NCI-H446 (cell line): ENCODE measurements at places on chromosomes 6 and 20.

DNA sequence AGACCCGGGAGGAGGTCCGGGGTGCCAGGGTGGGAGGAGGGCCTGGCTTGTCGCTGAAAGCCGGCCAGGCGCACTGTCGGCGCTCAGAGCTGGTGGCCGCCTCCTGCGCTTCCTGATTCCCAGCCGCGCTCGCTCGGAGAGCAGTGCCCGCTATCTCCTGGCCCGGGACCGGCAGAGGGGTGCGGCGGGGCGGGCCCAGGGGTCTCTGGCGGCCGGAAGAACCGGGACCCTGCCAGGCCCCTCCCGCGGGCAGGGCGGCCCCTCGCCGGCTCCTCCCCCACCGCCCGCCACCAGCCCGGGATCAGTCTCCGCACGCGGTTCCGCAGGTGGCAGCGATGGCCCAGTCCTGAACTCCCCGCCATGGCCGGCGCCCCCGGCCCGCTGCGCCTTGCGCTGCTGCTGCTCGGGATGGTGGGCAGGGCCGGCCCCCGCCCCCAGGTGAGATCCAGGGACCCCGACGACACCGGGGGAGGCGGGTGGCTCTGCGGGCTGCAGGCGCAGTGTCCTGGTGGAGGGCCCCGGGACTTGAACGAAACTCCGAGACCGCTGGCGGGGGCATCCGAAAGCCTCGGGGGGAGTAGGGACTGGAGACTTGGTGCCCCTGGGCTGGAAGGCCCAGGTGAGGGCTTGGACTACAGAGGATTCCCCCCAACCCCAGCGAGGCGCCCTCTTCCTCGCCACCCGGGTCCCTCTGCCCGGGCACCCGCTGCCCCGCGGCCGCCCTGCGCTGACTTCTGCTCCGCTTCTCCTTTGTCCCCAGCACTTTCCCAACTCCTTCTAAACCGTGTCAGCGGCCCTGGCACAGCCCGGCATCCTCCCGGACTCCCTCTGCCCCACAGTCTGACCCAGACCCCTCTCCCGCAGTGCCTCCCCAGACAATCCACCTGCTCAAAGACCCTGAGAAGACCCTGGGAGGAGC, at the start of gene GLP1R:
TSS of gene GLP1R (plus strand) at position 301 of the 919 bp plus-strand sequence. CDS start at position 361, 60 bp downstream.
- DNase-seq, result no peak

- no peak for DNase-seq
Observed at GRCh38 chr6:7234547-7234946, 78.5 kb downstream of the SSR1 start.

GRCh38 chr6:120805276-120805675, 529.0 kb downstream of the TBC1D32 start:
- no peak for DNase-seq

GRCh38 chr20:48159145-48160008, 374.1 kb upstream of the SULF2 start:
- no peak for DNase-seq

- DNase-seq, result no peak
Observed at GRCh38 chr20:37007898-37008649, 56.6 kb upstream of the SAMHD1 start.

DNA sequence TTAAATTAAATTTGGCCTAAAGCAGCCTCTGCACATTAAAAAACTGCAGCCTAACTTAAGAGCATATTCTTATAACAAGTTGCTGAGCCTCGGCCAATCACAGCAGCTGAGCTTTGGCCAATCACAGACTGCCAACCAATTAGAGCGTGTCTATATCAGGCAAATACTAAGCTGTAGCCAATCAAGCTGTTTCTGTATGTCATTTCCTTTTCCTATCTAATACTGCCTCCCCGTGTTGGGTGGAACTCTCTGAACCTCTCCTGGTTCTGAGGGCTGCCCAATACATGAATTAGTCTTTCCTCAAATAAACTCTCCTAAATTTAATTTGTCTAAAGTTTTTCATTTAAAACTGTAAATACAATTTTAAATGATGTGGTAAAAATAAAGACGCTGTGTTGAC, 3.9 kb upstream of the TMEM244 start:
- DNase-seq, result no peak

DNA sequence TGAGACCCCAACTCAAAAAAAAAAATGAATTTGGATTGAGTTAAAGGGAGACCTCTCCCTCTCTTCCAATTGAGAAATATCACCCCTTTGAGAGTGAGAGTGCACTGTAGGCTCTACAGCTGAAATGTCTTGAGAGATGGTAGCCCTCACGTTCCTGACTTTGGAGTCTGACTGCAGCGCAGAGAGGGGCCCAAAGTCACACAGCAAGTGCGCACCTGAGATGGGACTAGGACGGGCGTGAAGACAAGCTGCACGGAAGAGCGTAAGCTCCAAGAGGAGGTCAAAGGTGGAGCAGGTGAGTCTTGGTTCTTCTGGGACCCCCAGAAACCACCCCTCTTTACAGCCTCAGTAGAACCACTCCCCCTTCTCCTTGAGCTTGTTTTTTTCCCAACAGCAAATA, 643 bp downstream of the SLA2 start:
- no peak for DNase-seq

- no peak for DNase-seq
Observed at GRCh38 chr6:54903884-54904283, 57.3 kb downstream of the FAM83B start.

- DNase-seq, result peak; percentile 85
Observed at GRCh38 chr20:47252879-47253307, 103.6 kb downstream of the ZMYND8 start.

DNA sequence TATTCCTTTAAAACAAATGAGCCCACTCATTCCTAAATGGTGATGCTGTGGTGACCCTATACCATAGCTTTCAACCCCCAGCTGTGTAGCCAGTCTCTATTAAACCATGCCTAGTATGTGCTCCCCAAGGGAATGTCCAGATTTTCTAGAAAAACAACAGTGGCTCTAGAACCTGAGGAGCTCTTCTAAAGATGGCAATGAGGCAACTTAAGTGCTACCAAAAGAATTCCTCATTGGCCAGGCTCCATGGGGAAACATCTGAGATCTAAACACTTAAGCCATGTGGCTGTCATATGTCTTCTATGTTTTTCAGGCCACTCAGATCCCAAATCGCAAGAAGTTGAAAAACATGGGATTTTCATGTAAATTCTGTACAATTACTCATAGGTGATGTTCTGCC, 191.0 kb downstream of the TPBG start:
- DNase-seq, result no peak

GRCh38 chr20:40156600-40157317, 532.3 kb downstream of the MAFB start:
- DNase-seq, result no peak

DNA sequence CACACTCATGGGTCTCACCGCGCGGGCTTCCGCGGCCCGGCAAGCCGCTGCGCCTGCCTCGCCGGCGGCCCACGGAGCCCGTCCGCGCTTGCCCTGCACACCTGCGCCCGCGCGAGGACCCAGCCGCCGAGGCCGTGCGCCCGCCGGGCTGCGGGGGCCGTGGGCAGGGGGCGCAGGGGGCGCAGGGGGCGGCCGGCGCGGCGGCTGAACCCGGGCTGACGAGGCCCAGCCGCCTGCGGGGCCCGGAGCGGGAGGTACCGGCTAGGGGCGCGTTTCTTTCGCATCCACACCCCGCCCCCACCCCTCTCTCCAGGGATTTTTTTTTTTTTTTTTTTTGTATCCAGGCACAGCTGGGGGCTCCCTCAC, 43.8 kb upstream of the OSTM1 start:
- DNase-seq, result no peak

GRCh38 chr20:50588034-50588736, 78.0 kb downstream of the PTPN1 start:
- peak; percentile 57 for DNase-seq

DNA sequence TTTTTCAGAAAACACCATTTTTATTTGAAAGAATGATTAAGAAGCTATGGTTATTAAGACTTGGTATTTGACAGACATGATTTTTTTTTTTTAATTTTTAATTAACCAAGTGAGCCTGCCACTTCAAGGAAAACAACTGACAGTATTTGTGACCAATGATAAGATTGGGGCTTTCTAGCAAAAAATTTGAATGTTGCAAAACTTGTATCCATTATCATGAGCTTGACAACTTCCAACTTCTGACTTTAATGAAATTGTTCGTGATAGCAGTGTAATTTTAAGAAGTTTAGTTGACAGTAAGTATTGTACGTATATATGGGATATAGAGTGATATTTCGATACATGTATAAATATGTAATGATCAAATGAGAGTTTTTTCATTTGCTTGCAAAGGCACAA, 21.6 kb upstream of the POM121L2 start:
- no peak for DNase-seq

DNA sequence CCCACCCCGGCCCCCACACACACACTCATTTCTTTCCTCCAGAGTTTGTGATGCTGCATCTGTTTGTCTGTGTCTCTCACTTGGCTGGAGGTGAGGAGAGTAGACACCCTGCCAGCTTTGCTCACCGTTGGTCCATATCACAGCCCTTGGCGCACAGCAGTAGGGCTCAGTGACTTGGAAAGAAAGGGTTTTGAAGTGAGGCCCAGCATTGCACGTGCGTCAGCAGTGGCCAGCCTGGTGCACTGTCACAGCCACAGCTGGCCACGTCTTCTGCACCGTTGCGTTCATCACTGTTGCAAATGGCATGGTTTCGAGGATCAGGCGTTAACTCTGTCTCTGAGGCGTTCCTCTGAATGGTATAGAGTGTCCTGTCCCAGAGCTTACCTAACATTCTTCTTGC, 3.7 kb downstream of the WFDC5 start:
- DNase-seq, result peak; percentile 50

GRCh38 chr6:133315811-133316210, 74.7 kb downstream of the EYA4 start:
- DNase-seq, result no peak

- peak; percentile 51 for DNase-seq
Observed at GRCh38 chr6:52416629-52417151, 3.5 kb upstream of the EFHC1 start.

DNA sequence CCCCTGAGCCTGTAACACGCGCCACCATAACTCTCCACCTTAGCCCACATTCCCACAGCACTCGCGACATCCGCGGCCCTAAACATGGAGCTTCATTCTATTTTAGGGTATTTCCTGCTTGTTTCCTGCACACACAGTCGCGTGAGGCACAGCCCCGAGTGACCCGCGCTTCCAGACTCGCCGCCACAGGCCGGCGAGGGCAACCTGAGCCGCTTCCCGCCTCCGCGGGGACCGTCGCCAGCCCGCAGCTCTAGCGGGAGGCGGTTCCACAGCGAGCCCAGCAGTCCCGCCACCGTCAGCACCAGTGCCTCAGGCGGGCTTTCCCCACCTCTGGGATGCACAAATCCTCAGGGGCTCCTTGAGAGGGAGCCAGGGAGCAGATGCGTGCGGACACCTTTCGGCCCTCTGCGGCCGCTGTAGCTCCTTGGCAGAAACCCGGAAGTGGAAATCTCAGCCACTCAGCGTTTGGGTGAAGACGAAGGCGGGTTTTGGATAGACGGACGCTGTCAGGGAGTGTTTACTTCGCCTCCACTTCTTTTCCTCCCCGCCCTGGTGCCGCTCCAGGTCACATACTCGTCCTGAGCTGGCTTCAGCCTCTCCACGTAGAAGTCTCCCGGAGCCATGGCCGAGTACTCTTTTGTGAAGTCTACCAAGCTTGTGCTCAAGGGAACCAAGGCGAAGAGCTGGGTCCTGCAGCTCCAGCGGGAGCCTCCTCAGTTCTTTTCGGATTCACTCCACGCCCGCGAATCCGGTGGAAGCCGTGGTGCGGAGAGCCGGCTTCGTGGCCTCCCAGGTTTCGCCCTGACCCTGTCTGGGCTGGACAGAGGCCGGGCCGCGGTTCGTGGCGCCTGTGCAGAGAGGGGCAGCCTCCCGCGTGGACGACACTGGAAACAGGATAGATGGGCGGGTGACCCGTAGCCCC, 2177.4 kb upstream of the DEFB115 start:
- no peak for DNase-seq

GRCh38 chr20:11738852-11739251, 178.8 kb upstream of the BTBD3 start:
- DNase-seq, result no peak

- DNase-seq, result no peak
Observed at GRCh38 chr20:19510611-19511010, 247.4 kb upstream of the RIN2 start.
